Activated T-cell treated with anti-CD3 and anti-CD28 coated beads, Interleukin-2, amount 50 U/mL, for 24 hours (primary cell): ENCODE measurements at places on chromosomes 12 and 14.

- no peak for DNase-seq
Measured at GRCh38 chr12:87812030-87812429, 217.2 kb downstream of the C12orf50 start.

DNA sequence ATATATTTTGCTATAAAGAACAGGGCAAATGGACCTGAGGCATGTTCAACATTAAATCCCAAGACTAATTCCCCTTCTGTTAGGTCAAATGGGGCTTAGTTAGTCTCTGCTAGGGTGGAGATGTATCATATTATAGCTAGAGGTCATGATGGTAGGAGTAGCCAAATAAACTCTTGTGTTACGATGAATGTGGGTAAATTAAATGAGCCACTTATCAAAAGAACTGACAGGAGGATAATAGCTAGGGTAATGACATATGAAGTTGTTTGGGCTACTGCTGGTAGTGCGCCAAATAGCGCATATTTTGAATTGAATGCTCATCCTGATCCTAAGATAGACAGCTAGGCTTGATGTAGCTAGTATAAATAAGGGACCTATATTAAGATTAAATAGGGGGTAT lies 445.0 kb downstream of the GXYLT1 start:
- DNase-seq = no peak

GRCh38 chr14:58368956-58369355 lies 26.8 kb upstream of the TOMM20L start:
- no peak for DNase-seq

DNA sequence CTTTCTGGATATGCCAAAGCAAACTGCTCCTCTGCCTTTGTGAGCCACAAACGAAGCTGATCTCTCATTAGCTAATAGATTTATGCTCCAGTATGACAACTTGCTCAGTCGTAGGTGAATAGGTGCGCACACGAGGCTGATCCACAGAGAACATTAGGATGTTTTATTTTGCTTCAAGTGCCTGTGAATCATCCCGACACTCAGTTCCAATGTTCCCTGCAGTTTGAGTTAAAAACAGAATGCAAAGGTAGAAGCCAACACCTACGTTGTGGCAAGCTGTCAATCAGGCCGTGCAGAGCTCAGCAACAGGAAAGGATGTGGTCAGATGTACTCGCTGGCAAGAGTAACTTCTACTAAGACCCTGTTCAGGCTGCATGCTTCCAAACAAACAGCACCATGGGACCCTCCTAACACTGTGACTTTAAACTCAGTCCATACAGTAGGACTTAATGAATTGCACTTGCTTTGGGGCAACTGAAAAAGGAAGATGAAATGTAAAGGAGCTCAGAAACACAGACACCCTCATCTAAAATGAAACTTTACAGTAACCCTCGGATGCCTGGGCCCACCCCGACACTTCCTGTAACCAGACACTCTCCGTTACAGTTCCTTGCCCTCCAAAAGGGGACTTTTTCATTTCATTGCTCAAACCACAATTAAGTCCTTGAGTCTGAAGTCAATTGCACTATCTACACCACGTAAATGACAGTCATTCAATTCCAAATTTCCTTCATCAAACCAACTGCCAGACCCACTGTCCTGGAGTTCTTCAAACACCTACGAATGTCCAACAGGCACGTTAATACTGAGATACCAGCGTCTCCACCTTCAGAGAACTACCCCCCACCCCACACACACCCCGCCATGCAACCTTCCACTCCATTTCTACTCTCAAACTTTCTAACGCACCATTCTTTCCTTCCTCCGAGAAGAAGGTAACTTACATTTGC lies 1.6 kb downstream of the CCDC88C start:
- DNase-seq = peak; percentile 72

DNA sequence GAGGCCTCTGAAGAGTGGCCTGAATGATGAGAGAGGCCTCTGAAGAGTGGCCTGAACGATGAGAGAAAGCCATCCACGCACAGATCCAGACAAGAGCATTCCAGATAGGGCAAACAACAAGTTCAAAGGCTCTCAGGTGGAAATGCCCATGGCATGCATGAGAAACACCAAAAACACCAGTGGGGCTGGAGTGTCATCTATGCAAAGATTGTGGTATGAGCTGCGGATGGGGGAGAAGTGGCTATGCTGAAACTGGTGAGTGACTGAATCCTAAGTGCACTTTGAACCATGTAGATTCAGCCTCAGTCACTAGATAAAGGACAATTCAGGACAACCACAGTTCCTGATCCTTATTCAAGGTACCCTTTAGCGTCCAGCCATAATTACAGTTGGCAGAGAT lies 79.4 kb upstream of the GZMB start:
- DNase-seq = no peak

DNA sequence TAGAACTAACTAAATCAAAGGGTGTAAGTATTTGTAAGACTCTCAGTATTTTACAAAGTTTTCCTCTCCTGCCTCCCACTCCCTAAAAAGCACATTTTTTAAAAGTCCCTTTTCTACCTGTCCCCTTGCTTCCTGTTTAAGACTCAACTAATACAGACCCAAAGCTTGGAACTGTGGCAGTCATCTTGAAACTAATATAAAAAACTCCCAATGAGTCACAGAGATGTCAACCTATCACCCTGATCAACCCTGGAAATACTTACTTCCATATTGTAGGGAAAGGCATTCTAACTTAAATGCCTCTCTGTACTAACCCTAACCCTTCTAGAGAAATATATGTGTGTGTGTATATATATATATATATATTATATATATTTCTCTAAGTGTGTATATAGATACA lies 184.8 kb downstream of the SPTSSA start:
- DNase-seq = no peak

DNA sequence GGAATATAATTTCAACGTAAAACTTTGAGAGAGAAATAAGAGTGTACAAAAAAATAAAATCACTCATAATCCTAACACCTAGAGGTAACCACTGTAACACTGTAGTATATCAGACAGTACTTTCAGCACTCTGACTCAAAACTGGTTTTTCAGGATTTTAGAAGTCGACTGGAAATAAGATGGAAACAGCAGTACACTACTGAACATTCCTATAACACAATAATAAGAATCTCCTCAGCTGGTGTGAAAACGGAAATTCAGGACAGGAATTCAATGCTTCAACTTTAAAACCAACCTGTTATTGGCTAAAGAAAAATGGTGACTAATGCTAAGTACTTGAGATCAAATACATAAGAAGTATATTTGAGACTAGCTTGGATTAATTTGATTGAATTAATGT lies 12.3 kb upstream of the PITPNM2 start:
- DNase-seq = no peak

DNA sequence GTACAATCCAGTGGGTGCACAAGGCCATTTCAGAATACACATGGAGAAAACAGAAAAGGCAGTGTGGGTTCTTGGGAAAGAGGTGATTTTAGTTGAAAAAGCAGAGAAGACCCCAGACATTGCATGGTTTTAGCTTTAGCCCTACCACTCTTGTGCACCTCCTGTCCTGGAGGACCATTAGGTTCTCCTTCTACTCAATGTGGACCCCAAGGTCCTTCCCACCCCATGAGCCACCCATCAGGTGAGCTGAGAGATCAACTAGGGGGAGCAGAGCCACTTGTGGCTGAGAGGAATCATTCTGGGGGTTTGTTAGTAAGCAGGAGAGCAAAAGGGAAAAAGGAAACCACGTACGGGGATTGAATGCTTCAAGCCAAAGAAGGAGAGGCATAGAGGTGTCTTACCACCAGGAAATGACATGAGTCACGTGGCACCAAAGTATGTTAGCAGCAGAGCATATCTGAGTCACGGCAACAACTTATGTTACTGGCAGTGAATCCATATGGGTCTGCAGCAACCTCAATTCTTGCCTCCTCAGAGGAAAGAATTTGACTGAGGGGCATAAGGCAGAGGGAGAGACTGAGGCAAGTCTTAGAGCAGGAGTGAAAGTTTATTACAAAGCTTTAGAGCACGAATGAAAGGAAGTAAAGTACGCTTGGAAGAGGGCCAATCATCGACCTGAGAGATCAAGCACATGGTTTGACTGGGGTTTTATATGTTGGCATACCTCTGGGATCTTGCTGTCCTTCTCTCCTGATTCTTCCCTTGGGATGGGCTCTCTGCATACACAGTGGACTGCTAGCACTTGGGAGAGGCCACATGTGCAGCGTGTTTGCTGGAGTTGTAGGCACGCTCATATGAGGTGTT lies 73.9 kb downstream of the HSD17B6 start:
- peak; percentile 54 for DNase-seq

DNA sequence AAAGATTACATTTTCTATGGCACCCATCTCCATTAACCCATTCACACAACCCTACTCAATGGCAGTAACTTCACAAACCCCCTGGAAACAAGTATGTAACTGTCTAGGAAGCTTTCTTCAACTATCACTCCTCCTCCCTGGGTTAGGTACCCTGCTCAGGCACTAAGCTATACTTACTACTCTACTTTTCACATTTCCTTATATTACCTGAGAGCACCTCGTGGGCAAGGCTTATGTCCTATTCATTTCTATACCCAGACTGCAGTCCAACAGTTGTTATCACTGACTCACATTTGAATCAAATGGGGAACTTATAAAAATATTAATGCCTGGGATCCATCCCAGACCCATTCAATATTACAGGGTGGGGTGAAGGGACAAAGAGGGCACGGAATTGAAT lies 4.6 kb downstream of the PAWR start:
- DNase-seq = no peak

GRCh38 chr12:112305951-112306350 lies 76.3 kb downstream of the HECTD4 start:
- DNase-seq = no peak

GRCh38 chr14:102722646-102723045 lies 54.6 kb upstream of the TRAF3 start:
- DNase-seq = no peak

DNA sequence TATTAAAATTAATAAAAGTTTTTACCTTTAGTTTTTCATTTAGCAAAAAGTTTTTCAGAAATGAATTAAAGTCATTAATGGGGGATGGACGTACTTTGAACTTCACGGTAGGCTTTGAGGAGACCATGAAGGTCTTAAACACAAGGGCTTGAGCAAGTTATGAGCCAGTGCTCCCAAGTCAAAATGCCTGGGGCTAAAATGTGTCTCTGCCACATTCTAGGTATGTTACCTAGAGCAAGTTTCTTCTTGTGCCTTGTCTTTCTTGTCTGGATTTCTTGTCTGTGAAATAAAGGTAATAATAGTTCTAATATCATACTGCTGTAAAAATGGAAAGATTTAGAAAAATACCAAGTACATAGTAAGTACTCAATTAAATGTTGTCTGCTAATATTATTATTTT lies 132.7 kb upstream of the USP15 start:
- no peak for DNase-seq

GRCh38 chr14:22530127-22530526 lies 58.9 kb downstream of the DAD1 start:
- no peak for DNase-seq

GRCh38 chr12:52630008-52630500 lies 11.7 kb upstream of the KRT73 start:
- no peak for DNase-seq

- no peak for DNase-seq
Measured at GRCh38 chr12:76952995-76953394, 74.2 kb upstream of the CSRP2 start.

GRCh38 chr14:36522347-36522971 lies 2.4 kb upstream of the NKX2-1 start:
- DNase-seq = no peak

DNA sequence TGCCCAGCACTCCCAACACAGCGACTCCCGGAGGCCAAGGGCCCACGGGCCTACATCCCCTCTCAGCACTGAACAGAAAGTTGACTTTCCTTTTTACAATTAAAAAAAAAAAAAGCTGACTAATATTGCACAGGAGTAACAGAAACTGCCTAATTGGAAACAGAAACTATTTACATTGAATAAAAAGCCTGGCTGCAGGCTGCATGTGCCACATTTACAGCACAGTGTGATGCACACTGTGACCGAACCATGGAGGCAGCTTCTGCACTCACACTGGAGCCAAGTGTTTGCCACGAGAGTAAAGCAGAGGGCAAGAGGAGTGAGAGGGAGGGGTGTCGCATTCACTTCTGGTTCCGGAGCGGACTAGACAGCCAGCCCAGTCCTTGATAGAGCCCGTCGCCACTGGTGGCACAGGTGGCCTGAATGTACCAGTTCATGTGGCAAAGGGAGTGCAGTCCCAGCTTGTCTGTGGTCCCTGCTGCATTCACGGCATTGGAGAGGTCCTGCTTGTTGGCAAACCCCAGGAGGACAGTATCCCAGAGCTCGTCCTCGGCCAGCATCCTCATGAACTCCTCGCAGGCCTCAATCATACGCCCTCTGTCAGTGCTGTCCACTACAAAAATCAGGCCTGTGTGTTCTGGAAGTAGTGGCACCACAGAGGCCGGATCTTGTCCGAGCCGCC lies 59.2 kb downstream of the SPPL3 start:
- DNase-seq = no peak

- DNase-seq = no peak
Measured at GRCh38 chr14:91945751-91946621, 1.5 kb downstream of the FBLN5 start.

DNA sequence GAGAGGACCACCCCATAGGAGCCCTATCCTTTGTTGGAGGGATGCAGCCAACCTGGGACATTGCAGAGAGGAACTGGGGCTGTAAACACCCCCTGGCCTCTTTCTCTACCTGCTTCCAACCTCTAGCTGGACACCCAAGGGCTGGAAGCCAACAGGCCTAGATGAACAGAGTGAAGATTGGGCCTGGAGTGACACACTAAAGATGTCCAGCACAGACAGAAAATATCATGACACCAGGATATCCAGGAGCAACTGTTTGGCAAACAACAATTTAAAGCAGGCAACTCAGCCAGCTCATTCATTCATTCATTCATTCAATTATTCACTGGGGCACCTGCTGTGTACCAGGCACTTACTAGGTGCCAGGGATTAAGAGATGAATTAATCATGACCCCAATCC lies 125.0 kb upstream of the NCOR2 start:
- no peak for DNase-seq

DNA sequence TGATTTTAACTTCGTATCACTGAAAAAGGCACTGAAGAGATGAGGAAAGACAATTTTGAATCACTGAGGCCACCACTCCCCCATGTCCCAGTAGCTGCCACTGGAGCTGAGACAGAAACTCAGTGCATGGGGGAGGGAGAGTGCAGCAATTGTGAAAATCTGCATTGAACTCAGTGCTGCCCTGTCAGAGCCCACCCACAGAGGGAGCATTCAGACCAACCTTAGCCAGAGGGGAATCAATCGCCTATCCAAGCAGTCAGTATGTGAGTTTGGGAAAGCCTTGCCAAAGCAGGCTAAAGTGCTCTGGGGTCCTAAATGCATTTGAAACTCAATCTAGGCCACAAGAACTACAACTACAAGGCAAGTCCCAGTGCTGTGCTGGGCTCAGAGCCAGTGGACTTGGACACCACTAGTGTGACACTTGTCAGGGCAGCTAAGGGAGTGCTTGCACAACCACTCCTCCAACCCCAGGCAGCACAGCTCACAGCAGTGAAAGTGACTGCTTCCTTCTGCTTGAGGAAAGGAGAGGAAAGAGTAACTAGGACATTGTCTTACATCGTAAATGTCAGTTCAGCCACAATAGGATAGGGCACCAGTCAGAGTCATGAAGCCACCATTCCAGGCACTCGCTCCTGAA lies 13.3 kb downstream of the RNASE3 start:
- no peak for DNase-seq
